ENCODE measurements at places on chromosomes 13 and 19.

- DNase-seq: no peak
Measured at GRCh38 chr13:112868308-112868707, 100.7 kb upstream of the MCF2L start.

DNA sequence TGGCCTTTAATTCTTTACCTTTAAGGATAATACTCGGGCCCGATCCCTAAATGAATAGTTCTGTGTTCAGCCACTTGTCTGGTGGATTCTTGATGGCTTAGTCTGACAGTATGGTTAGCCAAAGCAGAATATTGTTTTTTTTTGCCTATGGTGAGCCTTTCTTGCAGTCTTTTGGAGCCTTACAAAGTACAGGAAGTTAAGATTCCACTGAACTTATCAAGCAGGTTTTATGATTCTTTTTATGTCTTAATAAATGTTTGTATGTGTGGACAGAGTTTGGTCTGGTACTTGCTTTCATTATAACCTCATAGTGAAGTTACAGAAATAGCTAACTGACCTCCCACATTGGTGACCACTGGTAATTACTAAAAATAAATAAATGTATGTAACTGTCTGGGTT is 17.1 kb downstream of the PCCA start:
- no peak for DNase-seq

- no peak for DNase-seq
Measured at GRCh38 chr13:26247011-26247410, 6.9 kb upstream of the CDK8 start.

DNA sequence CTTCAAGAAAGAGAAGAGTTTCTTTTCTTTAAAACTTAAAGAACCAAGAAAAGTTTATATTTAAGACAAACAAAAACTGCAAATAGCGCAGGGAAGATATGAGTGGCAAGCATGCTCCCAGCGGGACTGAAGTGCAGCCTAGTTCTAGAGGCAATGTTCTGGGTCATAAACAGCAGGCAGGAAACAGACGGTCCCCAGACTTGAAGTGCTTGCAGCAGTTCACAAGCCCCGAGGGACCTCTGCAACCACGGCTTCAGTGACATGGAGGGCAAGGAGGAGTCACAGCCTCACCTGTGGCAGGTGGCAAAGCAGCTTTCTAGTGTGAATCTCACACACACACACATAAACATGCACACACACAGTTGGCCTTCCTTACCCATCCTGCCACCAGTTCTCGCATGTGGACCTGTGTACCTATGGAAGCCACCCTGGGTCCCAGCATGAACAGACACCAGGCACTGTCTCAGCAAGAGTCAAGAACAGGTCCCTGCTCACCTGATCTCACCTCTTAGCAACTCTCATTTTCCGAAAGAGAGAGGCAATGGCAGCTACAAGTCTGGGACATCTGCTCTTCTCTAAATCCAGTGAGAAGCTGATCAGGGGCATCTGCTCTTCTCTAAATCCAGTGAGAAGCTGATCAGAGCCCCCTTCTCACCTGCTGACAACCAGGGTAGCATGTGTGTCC is 162.0 kb downstream of the EFNB2 start:
- no peak for DNase-seq

DNA sequence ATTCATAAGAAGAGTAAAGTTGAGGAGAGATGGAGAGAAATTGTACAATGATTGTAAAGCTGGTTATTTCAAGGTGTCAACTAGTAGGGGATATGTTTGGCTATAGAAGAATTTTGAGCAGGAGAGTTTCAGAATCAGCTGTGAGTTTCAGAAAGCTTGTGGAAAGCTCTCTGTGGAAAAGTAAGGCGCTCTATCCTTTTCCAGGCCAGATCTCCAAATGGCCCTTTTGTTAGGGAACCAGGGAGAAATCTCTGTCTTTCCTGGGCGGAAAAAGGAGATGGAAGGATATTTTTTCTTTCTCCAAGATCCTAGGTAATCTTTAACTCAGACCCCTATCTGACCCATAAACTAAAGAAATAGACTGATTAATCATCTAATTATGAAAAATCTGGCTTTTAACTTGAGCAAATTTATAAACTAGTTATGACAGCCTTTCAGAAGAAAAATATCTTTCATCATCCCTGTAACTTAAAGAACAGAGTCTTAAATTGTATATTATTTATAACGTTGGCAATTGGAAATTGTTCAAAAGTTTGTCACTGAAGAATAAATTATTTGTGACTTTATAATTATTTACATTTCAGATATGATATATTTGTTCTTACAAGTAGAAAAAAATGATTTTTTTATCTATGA is 34.5 kb downstream of the SPRY2 start:
- no peak for DNase-seq

GRCh38 chr13:90070837-90071525 is 1276.5 kb upstream of the MIR17HG start:
- no peak for DNase-seq

DNA sequence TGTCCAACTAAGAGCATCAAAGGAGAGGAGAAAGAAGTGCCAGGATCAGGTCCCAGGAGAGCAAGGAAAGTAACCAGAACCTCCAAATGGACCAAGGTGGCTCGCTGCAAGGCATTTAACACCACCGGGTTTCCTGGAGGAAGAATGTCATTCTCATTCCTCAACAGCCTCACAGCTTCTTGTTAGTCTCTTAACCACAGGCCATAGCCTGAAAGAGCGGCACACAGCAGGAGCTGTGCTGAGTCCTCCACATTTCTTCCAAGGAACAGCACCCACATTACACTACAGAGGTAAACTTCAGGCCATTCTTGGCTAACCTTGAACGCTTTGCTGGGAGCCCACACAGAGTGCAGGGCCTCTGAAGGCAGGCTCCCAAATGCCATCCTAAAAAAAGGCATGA is 23.6 kb downstream of the DOCK9 start:
- no peak for DNase-seq

GRCh38 chr13:98523455-98524102 is 53.3 kb downstream of the STK24 start:
- no peak for DNase-seq

- DNase-seq: peak; percentile 22
Measured at GRCh38 chr19:33767898-33768413, 28.7 kb upstream of the KCTD15 start.

- DNase-seq: no peak
Measured at GRCh38 chr13:43432958-43433357, 353.8 kb downstream of the ENOX1 start.

GRCh38 chr13:31485183-31485582 is 254.1 kb upstream of the RXFP2 start:
- DNase-seq: no peak

DNA sequence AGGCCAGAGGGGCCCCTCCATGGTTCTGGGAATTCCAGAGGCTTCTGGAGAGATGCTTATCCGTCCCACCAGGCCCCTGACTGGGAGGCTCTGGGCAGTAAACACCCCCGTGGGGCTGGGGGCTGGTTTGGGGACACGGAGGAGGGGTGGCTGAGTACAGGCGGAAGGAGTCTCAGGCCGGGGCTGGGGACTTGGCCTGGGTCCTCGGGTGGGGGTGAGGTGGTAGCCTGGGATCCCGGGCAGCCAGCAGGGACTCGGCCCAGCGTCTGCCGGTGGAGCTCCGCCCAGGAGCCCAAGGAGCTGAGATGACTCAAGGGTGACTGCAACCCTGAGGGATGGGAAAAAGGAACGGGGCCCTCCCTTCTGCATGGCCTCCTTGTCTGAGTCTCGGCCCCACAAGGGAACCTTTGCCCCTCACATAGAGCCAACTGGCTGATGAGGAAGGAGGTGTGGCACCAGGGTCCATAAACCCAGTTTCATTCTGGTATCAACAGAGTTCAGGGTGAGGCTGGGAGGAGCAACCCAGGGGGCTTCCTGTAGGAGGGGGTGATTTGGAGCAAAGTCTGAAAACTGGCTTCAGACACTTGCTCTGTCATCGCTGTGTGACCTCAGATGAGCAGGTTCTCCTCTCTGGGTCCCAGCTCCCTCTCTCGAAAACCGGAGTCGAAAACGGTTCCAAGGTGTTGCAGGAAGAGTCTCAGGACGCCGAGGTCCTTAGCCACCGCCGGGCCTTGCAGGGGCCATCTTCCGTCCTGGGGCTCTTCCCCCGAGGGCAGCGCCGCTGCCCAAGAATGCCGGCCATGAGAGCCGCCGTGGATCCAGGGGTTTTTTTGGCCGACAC is 809 bp downstream of the MISP start:
- no peak for DNase-seq

GRCh38 chr13:21911646-21912298 is 240.9 kb downstream of the FGF9 start:
- DNase-seq: no peak

- no peak for DNase-seq
Measured at GRCh38 chr13:46606970-46607369, 54.0 kb downstream of the LRCH1 start.

DNA sequence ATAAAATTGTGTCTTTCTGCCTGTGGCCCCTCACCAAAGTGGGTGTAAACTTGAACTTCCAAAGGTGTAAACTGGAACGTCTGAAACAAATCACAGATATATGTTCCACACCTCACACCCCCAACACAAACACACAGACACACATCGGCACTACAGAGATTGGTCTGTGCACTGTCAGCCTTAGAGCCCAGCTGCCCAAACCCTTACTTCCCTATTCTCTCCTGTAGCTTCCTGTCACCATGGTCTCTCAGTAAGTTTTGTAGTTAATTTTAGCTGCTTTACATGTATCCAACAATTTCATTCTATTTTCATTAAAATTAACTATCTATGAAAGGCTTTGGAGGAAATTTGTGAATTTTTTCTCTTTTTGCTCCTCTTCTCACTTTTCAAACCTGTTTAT is 5.4 kb downstream of the TM9SF2 start:
- DNase-seq: no peak

DNA sequence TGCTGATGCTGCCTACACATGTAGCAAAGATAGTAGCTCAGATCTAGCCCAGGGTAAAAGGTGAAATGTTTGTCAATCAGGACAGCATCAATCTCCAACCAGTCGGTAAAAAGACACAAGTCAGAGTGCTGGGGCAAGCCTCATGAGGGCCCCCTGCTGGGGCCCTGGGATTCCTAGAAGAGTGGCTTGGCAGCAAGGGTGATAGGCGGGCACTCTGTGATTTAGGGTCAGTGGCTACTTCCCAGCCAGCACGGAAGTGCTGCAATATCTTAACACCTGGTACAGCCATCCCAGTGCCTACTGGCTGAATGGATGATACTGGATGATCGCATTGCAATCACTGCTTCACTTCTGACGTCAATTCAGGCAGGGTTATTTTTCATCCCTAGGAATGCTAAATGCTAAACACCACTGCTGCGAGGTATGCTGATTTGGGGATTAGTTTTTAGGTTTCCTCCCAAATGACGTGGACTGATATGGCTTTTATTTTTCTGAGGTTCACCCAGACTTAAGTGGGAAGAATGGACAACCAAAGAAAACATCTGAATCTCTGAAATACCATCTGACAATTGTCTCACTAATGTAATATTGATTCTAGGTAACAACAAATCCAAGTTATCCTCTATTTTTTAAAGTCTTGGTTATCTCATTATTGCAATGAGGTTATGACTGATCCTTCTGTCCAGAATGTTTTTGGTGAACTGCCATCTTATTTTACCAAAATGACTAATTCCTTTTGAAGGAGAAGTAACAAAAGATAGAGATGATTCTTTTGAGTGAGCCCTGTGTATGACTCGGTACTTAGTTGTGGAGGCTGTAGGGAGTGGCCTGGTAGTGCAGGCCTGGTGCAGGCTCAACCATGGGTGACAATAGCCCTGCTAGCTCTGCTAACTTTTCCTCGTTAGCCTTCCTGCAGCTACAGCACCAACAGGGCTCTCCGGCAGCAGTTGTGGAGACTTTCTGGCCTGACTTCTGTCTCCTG is 432.5 kb downstream of the FGF9 start:
- no peak for DNase-seq

DNA sequence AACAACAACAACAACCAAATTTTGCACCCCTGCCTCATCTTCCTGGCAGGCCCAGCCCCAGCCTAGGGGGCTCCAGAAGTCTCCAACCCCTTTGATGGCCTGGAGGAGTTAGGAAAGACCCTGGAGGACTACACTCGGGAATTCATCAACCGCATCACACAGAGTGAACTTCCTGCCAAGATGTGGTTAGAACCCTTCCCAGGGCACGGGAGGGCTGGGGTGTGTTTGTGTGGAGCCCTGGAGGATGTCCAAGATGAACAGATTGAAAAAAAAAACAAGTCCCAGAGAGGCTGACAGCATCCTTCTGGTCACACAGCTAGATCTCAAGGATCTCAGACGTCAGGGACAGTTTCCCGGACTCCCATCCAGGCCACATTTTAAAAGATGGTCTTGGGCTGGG is 13.3 kb downstream of the APOC1 start:
- no peak for DNase-seq

- DNase-seq: no peak
Measured at GRCh38 chr13:111267205-111267604, 53.2 kb upstream of the TEX29 start.

- no peak for DNase-seq
Measured at GRCh38 chr13:110371550-110372465, 64.7 kb downstream of the COL4A2 start.

DNA sequence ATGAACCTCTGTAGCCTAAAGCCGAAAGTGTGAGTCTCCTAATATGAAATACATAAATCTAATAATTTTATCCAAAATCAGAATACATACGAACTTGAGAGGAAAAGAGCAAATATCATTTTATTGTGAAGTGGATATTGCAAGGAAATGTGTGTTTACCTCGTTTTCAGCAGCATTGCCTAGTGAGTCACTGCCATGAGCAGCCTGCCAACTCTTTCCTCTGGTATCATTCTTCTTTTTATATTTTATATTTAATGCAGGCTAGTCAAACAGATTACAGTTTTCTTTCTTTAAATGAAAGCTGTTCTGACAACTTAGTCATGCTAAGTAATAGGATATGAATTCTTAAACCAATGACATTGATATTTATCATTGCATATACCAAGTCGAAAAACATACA is 44.2 kb downstream of the EDNRB start:
- no peak for DNase-seq

DNA sequence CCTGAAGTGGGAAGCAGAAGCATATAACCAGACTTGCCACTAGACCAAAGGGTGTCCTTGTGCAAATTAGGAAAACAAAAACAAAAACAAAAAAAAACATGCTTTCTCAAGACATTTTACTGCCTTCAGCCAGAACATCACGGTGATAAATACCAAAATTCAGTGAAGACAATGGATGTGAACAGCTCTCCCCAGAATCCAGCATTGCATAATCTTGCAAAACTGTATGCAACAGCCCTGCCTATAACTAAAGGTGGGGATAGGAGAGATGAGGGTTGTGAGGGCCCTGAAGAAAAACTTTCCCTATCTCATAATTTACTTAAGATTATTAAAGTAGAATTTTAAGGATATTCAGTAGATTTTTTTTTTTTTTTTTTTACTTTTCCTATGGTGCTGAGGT is 24.9 kb upstream of the NDFIP2 start:
- DNase-seq: no peak
